ENCODE measurements at places on chromosomes 4 and X.
A peak's percentile ranks its signal among the peaks of the same experiment; 100 is the strongest.

GRCh38 chrX:70907900-70908299, 611 bp downstream of the TEX11 start:
- DNase-seq = no peak

- no peak for DNase-seq
These were observed at the start of gene ENPEP for GRCh38 chr4:110475881-110476818. ENPEP (plus strand) TSS chr4:110476155; CDS start chr4:110476415, 260 bp downstream.

- no peak for DNase-seq
These were observed 55.8 kb upstream of the PRDM8 start for GRCh38 chr4:80141543-80141942.

- DNase-seq = peak; percentile 71
These were observed at the start of gene EDA2R for GRCh38 chrX:66638591-66639500. EDA2R (minus strand) TSS chrX:66639078; CDS start chrX:66616020, 23,058 bp downstream.

GRCh38 chrX:94418065-94418464, 744.1 kb downstream of the FAM133A start:
- no peak for DNase-seq

DNA sequence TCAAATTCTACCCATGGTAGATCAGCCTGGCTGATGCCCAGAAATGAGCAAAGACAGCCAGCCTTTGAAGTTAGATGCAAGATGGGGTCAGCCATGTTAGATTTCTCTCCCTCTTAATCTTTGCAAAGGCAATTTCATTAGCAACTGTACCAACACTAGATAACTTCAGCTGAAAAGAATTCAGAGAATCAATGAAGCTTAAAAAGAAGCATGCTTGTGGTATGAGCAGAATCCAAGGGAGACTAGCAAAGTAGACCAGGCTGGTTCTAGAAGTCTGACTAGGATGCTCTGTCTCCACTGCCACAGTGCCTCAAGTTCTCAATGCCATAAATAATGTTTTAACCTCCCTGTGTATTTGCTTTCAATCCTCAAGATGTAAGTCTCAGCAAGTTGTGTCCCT, 247.3 kb downstream of the SLC7A11 start:
- DNase-seq = no peak

- DNase-seq = peak; percentile 92
These were observed 13.2 kb downstream of the ATP8A1 start for GRCh38 chr4:42643685-42644084.

DNA sequence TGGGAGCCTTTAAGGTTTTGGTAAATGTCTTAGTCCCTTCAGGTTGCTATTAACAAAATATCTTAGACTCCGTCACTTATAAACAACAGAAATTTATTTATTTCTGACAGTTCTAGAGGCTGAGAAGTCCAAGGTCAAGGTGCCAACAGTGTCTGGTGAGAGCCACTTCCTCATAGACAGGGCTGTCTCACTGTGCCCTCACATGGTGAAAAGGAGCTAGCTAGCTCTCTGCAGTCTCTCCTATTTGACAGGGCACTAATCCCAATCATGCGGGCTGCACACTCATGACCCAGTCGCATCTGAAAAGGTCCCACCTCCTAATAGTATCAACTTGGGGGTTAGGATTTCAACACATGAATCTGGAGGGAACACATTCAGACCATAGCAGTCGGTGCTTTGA, 63.4 kb upstream of the KLF3 start:
- DNase-seq = no peak

DNA sequence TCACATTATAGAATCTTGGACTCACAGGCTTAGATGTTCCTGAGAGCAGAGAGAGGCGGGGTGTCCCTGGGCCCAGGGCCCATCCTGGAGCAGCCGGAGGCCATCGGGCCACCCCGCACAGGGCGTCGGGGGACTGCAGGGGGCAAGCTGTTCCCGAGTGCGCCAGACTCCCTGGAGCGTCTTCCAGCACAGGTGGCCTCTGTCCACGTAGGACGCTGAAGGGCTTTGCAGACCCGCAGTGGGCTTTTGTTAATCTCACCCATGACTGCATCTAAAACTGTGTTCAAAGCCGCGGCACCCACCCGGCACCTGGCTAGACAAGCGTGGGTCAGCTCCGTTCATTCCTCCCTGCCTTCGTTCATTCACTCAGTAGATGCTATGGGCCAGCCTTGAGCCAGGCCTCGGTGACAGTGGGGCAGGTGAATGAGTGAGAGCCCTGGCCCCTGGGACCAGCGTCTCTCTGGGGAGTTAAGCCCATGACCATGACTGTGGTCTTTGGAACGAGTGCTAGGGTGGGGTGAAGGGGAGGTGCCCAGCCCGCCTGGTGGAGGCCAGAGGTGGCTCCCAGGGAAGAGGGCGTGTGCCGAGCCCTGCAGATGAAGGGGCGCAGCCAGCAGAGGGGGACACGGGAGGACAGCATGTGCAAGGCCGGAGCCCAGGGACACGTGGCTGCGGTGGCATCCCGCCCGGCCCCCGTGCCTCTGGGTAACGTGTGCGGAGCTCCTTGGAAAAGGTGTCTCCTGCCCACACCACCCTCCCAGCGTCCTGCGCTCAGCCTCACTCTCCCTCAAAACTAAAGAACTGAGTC, 98.3 kb downstream of the HMX1 start:
- DNase-seq = no peak

DNA sequence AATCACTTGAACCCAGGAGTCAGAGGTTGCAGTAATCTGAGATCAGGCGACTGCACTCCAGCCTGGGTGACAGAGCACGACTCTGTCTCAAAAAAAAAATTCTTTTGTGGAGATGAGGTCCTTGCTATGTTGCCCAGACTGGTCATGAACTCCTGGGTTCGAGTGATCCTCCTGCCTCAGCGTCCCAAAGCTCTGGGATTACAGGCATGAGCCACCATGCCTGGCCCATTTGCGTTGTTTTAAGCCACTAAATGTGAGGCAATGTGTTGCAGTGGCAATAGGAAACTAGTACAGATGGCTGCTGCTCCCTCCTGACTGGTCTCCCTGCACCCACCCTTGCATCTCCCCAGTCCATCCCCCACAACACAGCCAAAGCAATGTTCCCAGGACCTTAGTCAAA, 40.0 kb upstream of the APLN start:
- no peak for DNase-seq

DNA sequence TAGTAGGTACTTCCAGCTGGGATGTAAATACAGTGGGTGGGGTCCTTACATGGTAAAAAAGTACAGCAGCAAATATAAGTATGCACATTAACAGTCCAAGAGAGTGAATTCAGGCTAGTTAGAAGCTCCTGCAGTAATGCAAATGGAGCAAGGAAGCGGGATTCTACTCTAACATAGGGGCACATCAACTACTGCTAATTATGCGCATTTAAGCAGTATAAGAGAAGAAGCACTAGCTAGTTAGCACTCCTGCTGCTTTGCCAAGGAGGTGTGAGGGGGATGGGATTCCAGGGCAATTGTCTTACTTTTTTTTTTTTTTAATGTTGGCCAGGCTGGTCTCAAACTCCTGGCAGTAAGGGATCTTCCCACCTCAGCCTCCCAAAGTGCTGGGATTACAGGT, 284.1 kb downstream of the CHIC1 start:
- no peak for DNase-seq

DNA sequence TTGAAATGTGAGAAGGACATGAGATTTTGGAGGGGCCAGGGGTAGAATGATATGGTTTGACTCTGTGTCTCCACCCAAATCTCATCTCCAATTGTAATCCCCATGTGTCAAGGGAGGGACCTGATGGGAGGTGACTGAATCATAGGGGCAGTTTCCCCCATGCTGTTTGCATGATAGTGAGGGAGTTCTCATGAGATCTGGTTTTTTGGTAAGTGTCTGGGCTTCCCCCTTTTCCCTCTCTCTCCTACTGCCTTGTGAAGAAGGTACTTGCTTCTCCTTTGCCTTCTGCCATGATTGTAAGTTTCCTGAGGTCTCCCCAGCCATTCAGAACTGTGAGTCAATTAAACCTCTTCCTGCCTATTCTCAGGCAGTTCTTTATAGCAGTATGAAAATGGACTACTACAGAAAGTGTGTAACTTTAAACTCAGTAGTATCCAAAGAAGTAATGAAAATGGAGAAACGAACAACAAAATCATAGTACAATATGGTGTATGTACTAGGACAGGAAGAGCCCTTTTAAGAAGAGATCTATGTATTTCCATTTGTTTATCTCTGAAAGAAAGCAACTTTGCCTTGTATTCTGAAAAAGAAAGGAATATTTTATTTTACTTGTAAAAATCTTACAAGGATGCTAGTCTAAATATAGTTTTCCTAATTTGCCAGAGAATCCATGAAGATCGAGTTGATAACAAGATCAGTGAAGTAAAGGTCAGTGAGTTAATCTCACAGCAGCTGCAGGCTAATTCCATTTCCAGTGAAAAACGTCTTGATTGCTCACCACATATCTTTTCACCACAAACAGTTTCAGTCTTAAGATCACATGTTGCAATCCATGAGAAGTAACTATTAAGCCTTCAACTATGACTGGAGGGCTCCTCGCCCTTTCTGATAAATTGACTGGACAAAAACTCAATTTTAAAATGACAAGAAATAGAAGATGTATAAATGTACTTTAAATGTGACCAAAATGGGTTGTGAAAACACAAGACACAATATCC, 20.5 kb downstream of the PKD2 start:
- peak; percentile 71 for DNase-seq

DNA sequence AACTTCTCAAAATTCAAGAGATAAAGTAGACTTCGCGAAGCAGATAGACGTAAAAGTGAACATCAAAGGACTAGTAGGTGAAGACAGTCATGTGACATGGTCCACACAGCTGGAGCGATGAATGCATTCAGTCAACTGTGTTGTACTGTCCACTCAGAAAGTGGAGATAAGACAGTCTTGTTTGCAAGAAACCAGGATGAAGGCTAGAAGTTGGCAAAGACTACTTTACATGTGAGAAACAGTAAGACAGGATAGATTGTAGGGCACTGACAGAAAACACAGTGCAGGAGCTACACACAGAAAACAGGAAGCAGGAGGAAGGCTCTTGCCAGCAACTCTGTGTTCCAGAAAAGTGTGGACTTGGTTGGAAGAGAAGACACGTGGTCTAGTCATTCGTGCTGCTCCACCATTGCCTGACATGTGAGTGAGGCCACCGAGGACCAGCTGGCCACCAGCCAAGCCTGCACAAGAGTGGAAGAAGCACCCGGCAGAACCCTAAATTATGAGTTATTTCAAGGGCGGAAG, 78.9 kb downstream of the FAT1 start:
- no peak for DNase-seq

GRCh38 chrX:155871934-155872333, 9.2 kb upstream of the VAMP7 start:
- DNase-seq = no peak

DNA sequence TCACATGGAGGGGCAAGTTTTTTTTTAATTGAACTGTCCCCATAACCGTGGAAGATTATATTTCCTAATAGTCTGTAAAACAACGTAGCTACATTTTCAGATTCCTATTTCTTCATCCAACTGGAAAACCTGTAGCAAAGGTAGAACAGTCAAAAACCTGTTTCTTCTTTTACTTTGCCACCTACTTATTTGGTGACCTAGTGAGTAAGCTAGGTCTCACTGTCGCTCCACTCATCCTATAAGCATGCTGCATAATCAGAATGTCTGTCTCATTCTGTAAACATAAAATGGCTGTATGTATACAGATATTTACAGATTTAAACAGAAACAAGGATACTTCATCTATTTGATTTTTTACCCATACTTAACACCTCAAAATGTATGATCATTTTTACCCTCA, 20.4 kb downstream of the MAML3 start:
- no peak for DNase-seq

GRCh38 chrX:129025376-129025775, 497.9 kb downstream of the SMARCA1 start:
- no peak for DNase-seq

DNA sequence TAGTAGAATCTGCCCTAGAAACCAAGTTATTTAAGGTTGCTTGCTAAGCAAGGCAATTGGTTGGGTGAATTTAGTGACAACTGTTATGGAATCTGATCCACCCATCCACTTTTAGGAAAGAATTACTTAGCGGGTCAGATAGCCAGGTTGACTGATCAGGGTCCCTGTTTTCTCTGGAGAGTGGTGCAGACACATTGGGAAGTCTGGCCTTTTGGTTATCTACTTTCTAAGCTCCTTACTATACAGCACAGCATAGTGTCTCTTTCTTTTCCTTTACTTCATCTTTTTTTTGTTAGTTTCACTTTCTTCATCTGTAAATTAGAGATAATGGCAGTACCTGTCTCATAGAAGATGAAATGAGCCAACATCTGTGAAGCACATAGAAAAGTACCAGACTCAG, 7.4 kb downstream of the HERC3 start:
- no peak for DNase-seq

- DNase-seq = no peak
These were observed 49.8 kb upstream of the PRPS2 start for GRCh38 chrX:12741416-12741815.

GRCh38 chrX:143664302-143664701, 28.4 kb upstream of the SLITRK4 start:
- peak; percentile 50 for DNase-seq

- no peak for DNase-seq
These were observed 31.5 kb upstream of the CLCN4 start for GRCh38 chrX:10125248-10125615.
